Lower lobe of right lung (tissue), 2 donors: ENCODE measurements at places on chromosomes 11 and 22. TPM values are rescaled to one million over a fixed set of nuclear protein-coding genes. Genes with fewer than 3 reads are reported as not detected.
A peak's percentile ranks its signal among the peaks of the same experiment; 100 is the strongest.

GRCh38 chr11:125902277-125902926, 604 bp downstream of the PUS3 start:
- DNase-seq, result no peak

- DNase-seq, result peak; percentile 80
Observed at GRCh38 chr11:19725379-19726079, 12.9 kb downstream of the NAV2 start.

Gene CHRM1
- total RNA-seq, result 6.8 TPM

- no peak for DNase-seq
Observed at GRCh38 chr22:44807232-44807631, 54.9 kb downstream of the ARHGAP8 start.

Gene OR51B4
- total RNA-seq, result not detected

Gene OR10V1
- total RNA-seq, result not detected

Gene RBFOX2
- 50.1 TPM for total RNA-seq

DNA sequence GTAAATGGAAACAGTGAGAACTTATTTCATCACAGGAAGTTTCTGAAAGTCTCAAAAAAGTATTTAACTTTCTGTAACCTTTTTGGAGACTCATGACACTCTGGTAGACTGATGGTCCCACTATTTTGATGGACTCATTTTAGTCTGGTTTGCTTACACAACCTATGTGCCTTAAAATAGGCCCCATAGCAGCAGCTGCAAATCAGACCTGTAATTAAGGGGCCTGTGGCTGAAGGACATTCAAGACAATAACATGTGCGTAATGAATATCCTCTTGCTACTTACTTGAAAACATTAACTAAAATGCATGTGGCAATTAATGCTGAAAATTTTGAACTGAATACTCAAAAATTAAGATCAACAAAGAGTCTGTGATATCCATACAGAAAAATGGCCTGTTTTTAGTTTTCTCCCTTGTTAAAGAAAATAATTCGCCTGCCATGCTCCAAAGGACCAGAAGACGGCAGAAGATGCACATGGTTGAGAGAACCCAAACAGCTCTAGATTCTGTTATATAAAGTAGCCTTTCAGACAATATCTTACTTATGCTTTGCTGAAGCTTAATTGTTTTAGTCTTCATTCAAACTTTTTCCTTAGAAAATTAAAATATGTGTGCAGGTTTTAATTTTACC, 568.5 kb downstream of the KCNA4 start:
- DNase-seq, result no peak

DNA sequence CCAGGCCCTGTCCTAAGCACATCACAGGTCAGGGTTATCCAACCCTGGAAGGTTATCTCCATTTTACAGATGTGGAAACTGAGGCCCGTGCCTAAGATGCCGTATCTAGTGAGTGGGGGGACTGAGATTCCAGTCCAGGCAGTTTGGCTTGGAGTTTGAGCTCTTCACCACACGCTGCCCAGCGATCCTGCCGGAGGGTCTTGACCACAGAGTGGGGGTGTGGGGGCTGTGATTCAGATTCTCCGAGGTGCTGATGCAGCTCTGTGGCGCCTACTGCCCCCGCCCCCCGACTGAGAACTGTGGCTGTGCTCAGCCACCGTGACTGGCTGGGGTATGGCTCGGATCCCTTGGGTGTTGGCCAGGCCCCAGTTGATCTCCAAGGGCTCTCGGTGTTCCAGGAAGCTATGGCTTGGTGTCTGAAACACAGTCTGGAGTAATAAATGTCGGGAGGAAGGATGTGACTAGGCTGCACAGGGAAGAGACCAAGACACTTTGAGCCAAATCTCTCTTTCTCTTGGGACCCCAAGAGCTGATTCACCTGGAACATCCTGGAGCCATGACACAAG, 60.6 kb upstream of the RASD2 start:
- no peak for DNase-seq

- DNase-seq, result no peak
Observed at GRCh38 chr11:77223797-77224196, 77.7 kb downstream of the GDPD4 start.

- DNase-seq, result no peak
Observed at GRCh38 chr11:71397961-71398360, 50.2 kb downstream of the DHCR7 start.

Gene MN1
- 6.5 TPM for total RNA-seq

Gene FXYD2
- total RNA-seq, result 2.8 TPM

DNA sequence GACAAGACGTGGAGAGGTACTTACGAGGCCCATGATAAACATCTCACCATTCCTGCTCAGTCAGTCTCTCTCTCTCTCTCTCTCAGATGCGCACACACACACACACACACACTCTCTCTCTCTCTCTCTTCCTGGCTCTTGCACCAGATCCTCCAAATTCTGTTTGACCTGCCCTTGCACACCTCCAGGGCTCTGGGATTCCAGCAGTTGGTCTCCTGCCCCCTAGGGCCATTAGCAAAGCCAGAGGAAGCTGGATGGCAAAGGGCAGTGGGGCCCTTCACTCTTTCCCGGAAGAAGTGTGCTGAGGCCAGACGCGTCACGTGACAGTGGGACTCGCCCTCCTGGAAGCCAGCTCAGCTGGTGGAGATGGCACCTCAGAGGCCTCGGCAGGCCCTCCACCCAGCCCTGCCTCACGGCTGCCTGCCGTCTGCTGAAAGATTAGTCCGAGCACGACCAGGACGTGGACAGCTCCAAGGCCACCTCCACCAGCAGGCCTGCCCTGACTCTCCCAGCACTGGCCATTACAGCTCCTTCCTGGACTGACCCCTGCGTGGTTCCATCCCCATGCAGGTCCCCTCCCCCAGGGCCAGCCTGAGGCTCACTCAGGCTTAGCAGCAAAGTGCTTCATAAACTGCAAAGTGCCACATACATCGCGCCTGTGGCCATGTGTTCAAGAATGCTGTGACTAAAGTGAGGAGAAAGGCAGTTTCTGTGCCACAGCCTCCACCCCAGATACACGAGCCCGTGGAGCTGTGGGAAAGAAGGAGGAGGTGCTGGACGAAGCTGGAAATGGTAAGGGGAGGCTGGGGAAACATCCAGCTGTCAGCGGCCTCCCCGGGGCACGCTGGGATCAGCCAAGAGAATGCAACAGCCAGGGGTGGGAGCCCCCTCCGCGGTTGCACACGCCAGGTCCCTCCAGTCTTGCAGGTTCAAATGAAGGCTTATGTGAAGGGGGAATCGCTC, 3.7 kb downstream of the PDGFB start:
- peak; percentile 73 for DNase-seq

- DNase-seq, result no peak
Observed at GRCh38 chr11:14418801-14419417, 59.9 kb upstream of the RRAS2 start.

DNA sequence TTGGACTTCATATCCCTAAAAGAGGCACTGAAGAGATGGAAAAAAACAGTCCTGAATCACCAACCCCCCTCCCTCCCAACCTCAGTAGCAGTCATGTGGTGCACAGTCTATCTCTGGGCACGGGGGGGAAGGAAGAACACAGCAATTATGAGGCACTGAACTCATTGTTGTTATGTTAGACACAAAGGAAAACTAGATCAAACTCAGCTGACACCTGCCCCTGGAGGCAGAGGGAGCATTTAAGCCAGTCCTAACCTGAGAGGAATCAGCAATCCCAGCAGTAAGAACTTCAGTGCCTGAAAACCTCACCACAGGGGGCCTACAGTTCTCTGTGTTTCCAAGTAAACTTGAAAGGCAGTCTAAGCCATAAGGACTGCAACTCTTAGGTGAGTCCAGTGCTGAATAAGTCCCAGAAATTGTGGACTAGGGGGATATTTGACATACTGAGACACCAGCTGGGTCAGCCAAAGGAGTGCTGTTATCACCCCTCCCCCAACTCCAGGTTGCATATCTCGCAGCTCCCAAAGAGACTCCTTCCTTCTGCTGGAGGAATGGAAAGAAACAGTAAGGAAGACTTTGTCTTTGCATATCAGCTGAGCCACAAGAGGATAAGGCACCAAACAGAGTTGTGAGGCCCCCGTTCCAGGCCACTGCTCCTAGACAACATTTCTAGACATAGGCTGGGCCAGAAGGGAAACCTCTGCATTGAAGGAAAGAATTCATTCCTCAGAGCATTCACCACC, 72.5 kb downstream of the GLYATL1 start:
- DNase-seq, result no peak

DNA sequence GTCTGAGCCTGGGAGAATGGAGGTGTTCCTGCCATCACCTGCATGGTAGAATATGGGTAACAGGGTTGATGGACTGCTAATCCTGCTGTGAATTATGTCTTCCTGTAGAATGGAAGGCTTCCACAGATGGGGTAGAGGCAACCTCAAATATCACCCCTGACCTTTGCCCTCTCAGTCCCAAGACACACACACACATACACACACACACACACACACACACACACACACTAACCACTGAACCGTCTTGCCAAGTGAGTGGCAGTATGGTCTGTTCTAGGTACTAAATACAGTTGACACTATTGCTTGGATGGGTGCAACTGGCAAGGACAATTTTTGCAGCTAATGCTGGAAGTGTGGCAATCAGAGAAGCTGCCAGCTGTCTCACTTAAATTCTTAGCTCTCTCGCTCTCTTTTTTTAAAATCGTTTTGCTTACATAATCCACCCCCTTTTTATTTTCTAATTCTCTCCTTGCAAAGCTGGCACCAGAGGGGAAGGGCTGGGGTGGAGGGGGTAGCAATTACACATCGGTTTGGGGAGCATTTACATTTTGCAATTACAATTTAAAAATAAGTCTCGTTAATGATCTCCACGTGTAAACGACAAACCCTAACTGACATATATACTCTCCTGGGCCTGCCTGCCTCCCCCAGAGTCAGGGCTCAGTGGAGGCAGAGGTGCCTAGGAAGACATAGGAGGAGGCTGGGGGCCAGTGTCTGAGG, 162.6 kb downstream of the FEZ1 start:
- no peak for DNase-seq

Gene TSGA10IP
- total RNA-seq, result not detected

- DNase-seq, result no peak
Observed at GRCh38 chr11:116813781-116814471, 9.2 kb downstream of the APOA4 start.

DNA sequence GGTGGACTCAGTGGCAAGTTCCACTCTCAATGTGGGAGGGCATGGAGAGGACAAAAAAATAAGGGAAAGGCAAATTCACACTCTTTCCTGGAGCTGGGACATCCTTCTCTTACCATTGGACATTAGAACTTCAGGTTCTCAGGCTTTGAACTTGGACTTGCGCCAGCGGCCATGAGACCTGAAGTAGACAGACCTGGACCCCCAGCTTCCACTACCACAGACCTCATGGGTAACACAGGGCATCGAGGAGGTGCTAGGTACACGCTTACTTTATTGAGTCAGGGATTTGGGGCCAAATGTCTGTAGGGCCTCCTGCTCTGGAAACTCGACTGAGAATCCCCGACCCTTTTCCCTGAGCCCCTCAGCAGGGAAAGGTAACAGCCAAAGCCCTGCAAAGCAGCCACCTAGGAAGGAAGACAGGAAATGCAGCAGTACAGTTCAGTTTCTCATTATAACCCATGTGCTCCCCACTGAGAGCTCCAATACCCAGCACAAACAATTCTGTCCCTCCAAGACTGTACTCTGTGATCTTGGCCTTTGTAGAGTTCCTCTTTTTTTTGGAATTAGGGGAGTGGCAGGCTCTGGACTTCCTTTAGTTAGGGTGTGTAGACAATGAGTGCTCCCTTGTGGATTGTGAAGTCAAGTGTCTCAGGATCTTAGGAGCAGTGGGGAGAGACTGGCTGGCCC, 5.7 kb downstream of the CHRNA10 start:
- DNase-seq, result no peak

- no peak for DNase-seq
Observed at GRCh38 chr22:19353363-19354131, 62.0 kb upstream of the CLTCL1 start.

- no peak for DNase-seq
Observed at GRCh38 chr22:45329530-45329936, 19.8 kb downstream of the FAM118A start.

GRCh38 chr11:9962722-9963121, 298.8 kb downstream of the SWAP70 start:
- DNase-seq, result no peak

Gene MPZL2
- 85.3 TPM for total RNA-seq

- no peak for DNase-seq
Observed at GRCh38 chr22:43217285-43218030, 30.5 kb upstream of the TTLL12 start.

Gene CRYAB
- total RNA-seq, result 72.5 TPM

Gene MS4A6E
- not detected for total RNA-seq

DNA sequence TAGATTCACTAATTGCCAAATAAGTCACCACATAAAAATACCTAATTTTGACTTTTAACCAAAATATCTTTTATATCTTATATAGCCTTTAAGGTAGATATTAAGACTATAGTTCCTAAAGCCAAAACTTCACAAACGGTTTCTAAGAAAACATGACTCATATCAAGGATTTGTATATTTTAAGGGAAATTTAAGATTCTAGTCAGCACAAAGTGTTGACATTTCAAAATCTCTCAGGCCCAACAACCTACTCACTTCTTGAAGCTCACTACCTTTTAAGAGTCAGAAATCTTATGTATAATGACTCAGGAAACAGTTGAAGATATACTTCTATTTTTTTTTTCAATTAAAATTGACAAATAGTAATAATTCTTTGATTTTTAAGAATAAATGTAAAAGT, 221.9 kb downstream of the SBF2 start:
- DNase-seq, result no peak

- DNase-seq, result no peak
Observed at GRCh38 chr22:29954203-29954855, 71.4 kb downstream of the MTMR3 start.

DNA sequence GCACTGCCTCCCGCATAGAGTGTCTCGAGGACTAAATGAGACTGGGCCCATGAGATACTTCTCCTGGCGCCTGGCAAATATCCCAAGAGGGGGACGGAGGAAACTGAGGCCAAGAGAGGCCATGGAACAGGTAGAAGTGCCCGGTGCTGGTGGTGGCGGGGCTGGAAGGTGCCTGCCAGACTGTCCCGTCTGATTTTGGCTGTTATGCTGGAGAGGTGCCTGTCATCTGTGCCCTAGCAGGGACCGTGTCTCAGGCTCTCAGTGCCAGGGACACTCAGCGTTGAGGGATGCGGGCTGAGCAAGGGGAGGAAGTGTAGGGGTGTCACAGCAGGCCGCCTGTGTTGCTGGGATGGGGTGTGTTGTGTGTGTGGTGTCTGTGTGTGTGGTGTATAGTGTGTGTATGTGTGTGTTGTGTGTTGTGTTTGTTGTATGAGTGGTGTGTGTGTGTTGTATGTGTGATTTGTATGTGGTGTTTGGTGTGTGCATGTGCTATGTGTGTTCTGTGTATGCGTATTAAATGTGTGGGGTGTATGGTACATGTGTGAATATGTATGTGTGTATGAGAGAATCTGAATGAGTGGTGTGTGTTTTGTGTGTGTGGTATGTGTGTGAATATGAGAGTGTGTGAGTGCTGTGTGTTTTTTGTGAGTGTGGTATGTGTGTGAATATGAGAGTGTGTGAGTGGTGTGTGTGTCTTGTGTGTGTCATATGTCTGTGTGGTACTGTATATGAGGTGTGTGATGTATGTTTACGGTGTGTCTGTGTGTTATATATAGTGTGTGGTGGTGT, 21.3 kb upstream of the SHISAL1 start:
- DNase-seq, result no peak

DNA sequence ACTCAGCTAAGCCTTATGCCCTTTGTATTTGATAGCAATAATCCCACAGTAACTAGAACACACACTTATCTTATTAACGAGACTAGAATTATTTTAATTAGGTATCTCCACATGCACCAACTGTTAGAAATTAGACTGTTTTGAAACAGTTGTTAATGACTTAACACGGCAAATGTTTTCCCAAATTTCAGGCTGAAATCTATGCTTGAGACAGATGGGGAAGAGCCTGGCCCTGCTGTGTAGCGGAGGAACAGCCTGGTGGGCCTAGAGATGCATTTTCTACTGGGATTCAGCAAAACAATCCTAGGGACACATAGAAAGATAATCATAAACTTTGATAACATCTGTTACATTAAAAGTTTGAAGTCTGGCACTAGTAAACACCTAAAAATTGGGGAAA, 273.4 kb downstream of the TTC28 start:
- DNase-seq, result no peak
